ENCODE measurements at places on chromosomes 4 and X.

DNA sequence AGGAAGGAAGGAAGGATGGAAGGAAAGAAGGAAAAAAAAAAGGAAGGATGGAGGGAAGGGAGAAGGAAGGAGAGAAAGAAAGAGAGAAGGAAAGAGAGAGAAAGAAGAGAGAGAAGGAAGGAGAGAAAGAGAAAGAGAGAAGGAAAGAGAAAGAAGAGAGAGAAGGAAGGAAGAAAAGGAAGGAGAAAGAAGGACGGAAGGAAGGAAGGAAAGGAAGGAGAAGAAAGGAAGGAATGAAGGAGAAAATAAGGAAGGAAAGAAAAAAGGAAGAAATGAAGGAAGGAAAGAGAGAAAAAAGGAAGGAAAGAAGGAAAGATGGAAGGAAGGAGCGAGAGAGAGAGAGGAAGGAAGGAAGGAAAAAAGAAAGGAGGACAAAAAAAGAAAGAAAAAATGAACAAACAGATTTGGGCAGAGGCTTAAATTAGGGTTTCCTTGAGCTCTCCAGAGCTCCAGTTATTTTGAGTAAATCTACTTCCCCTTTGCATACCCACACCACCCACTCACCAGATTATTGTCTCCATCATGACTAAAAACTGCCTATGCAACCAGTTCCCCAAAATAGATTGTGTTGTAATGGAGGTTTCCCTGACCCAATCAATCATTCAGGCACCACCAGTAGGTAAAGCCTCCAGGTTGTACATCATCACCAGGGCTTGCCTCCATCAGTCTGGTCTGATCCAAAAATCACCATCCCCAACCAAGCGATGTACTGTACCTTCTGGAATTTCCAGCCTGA lies 1722.9 kb upstream of the PCDH10 start:
- no peak for DNase-seq

DNA sequence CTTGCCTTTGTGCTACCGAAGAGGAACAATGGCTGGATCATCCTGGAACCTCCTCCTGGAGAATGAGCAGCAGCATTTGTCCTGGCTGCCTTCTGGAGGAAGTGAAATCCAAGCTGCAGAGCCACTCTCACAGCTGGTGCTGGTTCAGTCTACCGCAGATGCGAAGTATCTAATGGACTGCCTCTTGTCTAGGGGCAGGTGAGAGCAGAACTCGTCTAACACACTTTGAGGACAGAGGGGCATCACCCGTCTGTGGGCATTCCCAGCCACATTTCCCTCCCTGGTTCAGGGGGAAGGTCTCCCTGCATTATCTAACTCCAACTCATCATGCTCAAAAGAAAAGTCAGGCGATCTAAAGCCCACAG lies 338.2 kb upstream of the GATB start:
- DNase-seq, result no peak

DNA sequence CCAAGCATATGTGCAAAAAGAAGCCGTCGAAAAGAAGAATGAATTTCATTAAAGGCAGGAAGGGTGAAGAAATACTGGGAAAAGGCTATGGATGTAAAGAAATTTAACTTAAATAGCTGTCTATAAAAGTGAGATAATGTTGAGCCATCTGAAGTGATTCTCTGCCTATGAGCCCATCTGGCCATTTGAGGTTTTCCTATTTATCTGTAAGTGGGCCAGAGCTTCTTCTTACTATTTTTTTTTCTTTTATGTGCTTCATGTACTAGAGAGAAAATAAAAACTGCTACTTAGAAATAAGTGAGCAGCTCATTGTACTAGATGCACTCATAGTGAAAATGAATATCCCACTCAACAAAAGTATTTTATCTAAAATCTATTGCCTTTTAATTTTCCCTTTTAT lies 725.7 kb downstream of the FSTL5 start:
- DNase-seq, result no peak

DNA sequence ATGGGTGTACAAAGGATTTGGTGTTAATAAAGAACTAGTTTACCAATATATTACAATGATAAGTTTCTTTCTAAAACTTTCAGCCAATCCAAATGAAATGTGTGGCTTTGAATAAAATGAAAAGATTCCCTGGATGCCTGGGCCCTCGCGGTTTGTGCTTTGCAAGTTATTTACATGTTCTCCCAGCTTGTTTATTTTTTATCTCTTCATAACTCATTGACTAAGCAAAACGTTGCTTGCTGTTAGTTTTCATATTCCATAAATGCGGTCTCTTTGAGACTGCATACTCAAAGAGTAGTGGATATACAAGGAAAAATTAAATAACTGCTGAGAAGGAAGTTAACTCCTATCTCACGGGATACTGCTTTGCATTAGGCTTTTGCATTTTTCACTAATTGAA lies 26.0 kb downstream of the FHDC1 start:
- DNase-seq, result no peak

- DNase-seq, result no peak
These were observed 179.8 kb downstream of the SPCS3 start for GRCh38 chr4:176499518-176499917.

- DNase-seq, result no peak
These were observed 4.4 kb upstream of the PRKX start for GRCh38 chrX:3717742-3718420.

GRCh38 chr4:104493081-104493831 lies 1.4 kb downstream of the CXXC4 start:
- no peak for DNase-seq

GRCh38 chr4:88196523-88197185 lies 38.2 kb upstream of the ABCG2 start:
- DNase-seq, result no peak

DNA sequence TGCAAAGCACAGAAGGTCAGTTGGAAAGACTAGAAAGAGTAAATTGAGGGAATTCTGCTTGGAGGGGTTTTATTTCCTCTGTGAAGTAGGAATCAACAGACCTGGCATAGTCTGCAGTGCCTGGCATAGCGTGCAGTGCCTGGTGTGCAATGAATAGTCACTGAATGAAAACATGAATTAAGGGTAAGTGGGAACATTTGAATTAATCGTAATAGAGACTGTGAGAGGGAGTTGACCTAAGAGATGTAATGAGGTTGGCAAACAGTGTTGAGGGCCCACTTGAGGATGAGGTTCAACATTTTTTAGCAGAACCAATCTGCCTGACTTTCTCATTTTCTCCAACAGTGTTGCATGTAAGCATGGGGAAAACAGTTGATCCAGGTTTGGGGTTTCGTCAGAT lies 377.2 kb upstream of the FTHL17 start:
- no peak for DNase-seq

DNA sequence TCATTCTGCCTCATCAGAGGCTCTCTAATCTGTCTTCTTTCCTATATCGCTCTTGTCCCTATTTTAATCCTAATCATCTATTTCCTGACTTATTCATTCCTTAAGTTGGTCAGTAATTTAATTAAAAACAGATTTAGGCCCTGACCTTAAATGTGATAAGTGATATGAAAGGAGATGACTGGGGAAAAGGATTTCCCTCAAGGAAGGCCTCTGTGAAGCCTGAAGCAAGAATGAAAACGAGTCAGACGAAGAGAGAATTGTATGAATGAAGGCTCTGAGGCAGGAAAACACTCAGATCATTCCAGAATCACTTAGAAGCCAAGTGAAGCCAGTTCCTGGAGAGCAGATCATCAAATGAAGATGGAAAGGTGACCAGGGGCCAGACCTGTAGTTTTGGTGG lies 22.1 kb downstream of the PKD2 start:
- DNase-seq, result no peak

DNA sequence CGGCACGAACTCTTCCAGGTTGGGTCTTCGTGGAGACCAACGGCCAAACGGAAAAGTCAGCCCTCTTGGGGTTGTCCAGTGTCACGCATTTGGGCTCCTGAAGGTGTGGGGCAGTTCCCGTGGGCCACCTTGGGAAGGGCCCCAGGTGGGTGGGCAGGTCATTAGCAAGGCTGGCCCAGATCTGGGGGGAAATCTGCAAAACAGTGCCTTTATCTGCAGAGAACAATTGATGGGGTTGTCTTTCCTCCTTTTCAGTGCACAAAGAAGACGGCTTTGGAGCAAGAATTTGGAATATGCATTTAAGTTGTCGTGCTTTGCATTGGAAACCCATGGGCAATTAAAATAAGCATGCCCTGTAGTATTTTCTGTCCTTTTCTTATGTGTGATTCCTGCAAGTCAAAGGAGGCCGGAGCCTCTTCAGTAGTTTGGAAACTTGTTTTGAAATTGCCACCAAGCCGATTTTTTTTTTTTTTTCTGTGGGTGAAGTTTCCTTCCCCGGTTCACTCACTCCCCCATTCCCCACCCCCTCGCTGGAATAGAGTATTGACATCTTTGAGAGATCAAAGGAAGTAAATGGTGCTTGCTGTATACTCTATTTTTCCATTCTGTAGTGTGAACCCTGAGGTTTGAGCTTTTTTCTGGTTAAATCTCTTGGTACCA lies 9.8 kb downstream of the ZIC3 start:
- no peak for DNase-seq

- DNase-seq, result no peak
These were observed 1.2 kb downstream of the TCEANC start for GRCh38 chrX:13654116-13654515.

GRCh38 chr4:108109997-108110416 lies 58.7 kb downstream of the LEF1 start:
- no peak for DNase-seq

DNA sequence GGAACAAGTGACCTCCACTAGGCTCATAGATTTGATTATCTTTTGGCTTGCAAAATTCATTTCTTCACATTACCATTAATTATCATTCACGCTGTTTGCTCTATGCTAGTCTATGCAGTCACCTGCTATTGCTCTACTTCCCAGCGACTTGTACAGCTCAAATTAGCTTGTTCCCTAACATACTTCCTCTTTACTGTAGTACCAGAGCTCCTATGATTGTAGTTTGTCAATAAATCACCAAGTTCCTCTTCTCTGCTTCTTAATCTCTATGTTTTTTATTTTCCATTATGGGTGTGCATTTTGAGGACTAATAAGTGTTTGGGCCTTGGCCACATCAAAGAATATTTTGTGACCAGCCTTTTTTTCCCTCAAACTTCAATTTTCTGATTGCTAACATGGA lies 6.2 kb upstream of the GSPT2 start:
- DNase-seq, result no peak

DNA sequence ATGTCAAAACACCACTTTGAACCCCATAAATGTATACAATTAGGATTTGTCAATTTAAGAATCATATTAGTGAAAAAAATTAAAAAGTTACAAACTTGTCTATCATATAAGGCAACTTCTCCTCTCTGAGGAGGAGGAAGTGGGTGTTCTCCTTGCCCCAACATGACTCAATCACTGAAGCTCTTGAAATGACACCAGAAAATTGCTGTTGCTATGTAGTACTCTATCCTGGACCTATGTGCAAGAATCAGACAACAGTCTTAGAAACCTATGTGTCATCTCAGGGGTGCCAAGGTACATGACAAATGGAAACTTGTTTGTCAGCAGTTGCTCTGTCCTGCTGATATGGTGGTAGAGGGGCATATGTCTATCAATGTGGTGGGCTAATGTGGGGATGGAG lies 47.7 kb downstream of the HMGB3 start:
- DNase-seq, result no peak

GRCh38 chrX:142233400-142233799 lies 28.3 kb upstream of the MAGEC2 start:
- no peak for DNase-seq

- no peak for DNase-seq
These were observed 9.9 kb downstream of the TACC3 start for GRCh38 chr4:1731180-1731579.

DNA sequence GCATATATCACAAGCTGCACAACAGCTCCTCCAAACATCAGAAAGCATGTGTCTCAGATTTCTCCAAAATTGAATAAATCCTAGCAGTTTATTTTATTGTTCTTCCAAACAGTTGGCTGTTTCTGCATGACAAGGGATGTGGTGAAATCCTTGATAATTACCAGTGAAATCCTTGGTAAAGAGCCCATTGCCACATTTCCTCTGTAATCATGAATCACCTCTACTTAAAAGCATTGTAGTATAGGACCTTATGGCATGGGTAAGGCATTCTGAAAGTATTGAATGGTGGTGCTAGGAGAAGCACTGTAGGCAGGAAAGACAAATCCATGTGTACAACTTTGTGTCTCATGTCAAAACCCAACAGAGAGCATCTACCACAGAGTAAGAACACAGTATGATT lies 135.8 kb upstream of the NDST3 start:
- no peak for DNase-seq

DNA sequence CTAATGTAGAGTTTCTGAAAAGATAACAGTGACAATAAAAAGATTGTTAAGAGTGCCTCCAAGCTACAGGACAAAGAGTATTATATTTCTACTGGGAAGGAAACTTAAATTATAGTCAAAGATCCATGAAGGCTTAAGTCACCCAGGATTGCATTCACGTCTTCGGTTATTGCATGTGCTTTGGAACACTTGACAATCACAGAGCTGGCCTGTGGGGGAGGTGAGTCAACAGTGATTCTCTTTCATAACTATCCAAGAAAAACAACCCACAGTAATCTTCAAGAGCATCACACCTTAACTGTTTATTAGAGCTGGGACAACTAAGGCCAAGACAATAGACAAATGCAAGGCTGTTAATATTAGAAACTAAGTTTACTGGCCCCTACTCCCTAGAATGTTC lies 40.3 kb downstream of the PDGFC start:
- DNase-seq, result no peak

All from activated T-helper 1 cell treated with Interleukin-2 at 50 U/mL for 16 hours (primary cell).